RWPE2 (cell line): ENCODE measurements at places on chromosomes 12 and 14.

DNA sequence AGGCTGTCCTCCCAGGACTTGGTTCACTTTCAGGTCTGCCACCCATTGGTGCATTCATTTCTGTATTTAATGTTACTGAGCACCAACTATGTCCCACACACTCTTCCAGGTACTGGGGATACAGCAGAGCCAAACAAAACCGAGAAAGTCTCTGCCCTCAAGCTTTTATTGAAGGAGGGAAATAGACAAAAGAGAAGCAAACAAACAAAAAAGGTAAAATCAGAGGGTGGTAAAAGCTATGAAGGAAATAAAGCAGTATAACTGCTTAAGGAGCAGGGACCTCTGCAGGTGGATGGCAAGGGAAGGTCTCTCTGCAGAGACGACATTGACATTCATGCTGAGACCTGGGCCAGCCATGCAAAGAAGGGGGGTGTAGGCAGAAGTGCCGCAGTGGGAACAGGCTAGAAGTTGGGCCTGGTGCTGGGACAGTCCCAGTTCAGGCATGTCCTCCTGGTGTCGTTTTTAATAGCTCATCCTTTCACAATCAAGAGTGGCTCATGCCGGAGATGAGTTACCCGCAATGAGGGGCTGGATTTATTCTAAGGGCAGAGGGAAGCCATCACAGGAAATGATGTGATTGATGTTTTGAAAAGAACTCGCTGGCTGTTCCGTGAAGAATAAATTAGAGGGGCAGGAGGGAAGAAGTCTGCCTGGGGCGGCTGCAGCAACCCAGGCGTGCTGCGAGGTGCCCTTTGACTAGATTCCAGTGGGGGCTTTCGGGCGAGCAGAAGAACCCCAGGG, 72.8 kb downstream of the IRF2BPL start:
- DNase-seq, result no peak

DNA sequence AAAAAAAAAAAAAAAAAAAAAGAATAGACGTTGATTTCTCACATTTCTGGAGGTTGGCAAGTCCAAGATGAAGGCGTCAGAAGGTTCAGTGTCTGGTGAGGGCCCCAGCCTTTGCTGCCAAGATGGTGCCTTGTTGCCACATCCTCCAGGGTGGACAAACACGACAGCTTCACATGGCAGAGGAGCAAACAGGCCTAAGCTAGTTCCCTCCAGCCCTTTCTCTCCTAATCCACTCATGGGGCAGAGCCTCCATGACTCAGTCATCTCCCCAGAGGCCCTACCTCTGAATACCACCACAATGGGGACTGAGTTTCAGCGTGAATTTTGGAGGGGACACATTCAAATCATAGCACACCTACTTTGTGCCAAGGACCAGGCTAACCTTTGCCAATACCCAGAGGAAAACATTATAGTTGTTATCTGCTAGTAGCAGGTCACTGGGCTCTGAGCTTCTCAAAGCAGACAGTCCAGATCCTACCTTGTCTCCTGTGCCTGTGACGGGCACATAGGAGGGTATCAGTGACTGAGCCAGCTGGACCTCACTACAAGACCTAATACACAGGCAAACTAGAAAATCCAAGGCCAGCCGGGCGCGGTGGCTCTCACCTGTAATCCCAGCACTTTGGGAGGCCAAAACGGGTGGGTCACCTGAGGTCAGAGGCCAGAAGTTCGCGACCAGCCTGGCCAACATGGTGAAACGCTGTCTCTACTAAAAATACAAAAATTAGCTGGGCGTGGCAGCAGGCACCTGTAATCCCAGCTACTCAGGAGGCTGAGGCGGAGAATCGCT, 10.5 kb upstream of the BCL11B start:
- no peak for DNase-seq

GRCh38 chr14:38202444-38203191, 5.1 kb upstream of the SSTR1 start:
- DNase-seq, result no peak

DNA sequence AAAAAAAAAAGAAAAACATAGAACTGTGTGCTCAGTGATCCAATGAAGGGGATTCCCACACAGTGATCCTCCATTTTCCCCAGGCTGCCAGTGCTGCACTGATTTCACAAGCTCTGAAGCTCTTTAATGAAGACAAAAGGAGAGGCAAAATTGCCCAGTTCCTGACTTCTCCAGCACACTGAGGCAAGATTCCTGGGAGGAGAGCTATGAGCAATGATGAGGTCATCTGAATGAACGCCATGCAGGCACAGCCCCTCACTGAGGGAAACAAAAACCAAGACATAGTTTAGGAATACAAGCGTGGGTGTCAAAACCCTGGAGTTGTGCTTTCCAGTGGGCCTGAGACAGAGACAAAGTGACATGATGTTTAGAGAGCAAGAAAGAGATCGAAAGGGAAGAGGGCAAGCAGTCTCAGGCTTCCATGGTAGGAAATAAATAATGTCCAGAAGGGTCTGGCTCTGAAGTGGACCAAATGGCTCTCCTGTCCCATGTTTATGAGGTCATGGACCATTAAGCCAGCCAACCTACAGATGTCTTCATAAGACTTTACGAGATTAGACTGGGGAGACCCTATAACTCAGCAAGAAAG, 40.9 kb upstream of the SMUG1 start:
- no peak for DNase-seq

GRCh38 chr12:127539226-127539858, 727.6 kb upstream of the TMEM132C start:
- no peak for DNase-seq

- DNase-seq, result no peak
These were observed 398.5 kb downstream of the LRIG3 start for GRCh38 chr12:58521796-58522195.

GRCh38 chr14:52693532-52693931, 1.8 kb downstream of the ERO1A start:
- DNase-seq, result no peak

- DNase-seq, result no peak
These were observed 26.5 kb upstream of the RIC8B start for GRCh38 chr12:106747973-106748436.

DNA sequence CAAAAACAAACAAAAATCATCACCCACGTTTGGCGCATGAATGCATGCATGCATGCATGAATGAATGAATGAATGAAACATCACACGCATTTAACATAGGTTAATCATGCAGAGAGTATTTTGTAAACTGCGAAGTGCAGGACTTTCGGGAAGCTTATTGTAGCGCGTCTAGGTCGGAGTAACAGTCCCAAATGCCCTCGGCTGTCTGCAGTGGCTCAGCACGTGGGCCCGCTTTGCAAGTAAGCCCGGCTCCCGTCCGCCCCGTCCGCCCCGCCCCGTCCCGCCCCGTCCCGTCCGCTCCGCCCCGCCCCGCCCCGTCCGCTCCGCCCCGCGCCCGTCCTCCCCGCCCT, 263 bp upstream of the IFT81 start:
- no peak for DNase-seq

GRCh38 chr14:26963711-26964110, 365.9 kb upstream of the NOVA1 start:
- no peak for DNase-seq

DNA sequence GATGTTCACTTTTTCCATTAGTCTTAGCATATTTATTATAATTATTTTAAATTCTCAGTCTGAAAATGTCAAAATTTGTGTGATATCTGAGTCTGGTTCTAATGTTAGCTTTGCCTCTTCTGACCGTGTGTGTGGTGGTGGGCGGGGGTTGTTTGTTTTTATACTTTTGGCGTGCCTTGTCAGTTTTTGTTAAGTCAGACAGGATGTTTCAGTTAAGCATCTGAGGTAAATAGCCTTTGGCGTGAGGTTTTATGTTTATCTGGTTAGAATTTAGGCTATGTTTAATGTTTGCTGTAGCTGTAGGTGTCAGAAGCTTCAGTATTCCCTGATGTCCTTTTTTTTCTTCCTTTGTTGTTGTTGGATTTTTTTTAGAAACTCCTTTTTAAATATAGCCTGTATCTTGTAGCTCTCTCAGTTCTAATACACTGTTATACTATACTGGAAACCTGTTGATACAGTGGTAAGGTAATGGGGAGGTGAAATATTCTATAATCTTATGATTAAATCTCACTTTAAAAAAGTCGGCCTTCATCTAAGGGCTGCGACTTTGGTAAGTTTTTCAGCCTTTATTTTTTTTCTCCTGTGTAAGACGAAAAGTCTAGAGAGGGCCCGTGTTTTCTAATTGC, 111.6 kb downstream of the SCAF11 start:
- DNase-seq, result no peak

DNA sequence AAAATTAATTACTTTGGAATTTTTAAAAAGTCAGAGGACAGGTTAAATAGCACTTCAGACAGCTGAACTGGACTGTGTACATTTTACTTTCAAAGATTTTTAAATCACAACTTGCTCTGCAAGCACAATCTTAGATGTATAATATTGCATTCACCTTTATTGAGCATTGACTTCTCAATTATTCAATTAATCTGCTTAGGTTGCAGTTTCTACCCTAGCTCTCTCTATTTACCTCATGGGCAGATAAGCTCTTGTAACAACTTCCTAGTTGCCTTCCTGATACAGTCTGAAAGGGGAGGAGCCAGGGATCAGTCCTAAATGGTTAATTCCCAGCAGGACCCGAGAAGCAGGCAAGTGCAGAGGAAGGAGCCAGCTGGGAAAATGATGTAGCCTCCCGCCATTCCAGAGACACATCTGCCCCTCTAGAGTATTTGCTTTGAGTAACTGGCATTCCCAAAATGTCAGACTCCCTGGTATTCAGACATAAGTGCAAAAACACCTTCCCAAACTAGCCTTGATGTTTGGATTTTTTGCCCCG, 302.8 kb downstream of the GALC start:
- DNase-seq, result no peak

DNA sequence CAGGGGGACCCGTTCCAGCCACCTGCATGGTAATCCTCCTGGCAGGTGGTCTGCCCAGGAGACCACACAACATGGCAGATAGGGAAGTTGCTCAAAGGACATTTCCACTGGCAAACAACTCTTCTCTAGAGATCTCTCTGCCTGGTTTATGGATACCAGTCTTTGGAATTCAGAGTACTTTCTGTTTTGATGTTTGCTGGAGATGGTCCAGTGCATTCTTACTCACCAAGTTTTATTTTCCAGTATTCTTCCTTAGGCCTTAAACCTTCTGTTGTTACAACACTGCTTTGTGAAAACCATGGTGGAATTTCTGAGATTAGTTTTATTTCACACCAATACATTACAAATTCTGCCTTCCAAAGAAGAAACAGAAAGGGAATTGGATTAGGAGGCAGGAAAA, 428.3 kb downstream of the FUT8 start:
- DNase-seq, result no peak

DNA sequence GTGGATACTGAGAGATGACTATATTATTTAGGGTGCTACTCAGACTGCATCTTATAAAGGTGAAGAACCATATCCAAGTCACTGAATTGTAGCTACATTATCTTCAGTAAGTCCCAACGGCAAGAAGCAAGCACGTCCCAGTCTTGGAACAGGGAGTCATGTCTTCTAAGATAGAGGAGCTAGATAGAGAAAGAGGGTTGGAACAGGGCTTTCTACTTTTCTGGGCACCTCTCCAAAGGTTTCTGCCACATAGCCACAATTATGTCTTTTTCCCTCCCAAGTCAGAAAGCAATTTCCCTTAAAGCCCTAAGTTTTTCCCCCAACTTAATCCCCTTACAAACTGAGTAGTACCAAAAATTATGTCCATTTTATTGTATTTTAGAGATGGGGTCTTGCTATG, 22.4 kb downstream of the MAPK1IP1L start:
- no peak for DNase-seq

GRCh38 chr14:29865299-29865698, 62.3 kb downstream of the PRKD1 start:
- no peak for DNase-seq

GRCh38 chr12:12425616-12426015, 68.7 kb downstream of the BORCS5 start:
- no peak for DNase-seq

- no peak for DNase-seq
These were observed 136.8 kb downstream of the IGF1 start for GRCh38 chr12:102343361-102344121.

DNA sequence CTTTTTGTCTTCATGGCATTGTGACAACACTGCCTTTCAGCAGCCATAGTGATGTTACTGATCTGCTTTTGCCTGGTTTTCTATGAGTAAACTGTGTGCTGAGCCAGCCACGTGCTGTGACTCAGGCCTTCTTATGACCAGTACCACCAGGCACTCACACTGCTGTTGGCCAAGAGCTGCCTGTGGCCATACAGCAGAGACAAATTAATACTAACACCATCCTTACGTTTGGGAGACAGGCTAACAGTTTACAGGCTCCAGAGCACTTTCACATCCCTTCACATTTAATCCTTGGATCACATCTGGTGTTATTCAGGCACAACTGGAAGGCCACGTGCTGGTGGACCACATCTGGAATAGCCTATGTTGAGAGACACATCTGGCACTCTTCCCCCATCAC, 377.9 kb downstream of the CCDC91 start:
- DNase-seq, result no peak

- DNase-seq, result no peak
These were observed 63.6 kb downstream of the TMCC3 start for GRCh38 chr12:94586589-94587259.

DNA sequence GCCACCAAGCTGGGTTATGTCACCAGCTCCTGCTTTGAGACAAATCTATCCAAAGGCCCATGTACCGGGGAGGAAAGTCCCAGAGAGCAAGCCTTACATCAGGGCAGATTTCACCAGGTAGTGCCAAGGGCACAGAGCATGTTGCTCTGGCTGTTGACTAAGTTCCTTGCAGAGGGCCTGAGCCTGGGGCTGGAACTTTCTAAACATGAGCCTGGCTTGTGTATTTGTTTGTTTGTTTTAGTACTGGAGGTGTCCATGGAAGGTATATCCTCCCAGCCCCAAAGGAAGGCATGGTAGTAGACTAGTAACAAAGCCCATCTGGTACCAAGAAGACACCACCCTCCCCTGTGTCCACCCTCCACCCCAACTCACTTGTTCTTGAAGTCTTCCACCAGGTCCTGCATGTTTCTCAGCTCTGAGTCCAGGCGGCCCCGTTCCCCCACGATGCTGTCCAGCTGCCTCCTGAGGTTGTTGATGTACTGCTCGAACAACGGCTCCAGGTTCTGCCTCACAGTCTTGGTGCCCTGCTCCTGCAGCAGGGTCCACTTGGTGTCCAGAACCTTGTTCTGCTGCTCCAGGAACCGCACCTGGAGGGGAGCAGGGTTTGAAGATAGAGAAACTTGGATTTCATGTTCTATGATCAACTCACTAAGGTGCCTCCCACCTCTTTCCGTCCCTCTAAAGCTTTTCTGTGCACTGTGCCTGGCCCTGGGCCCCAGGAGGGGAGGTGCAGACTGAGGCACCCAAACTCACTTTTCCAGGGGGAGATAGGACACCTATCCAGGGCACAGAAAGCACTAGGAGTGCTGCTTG, 1.4 kb downstream of the KRT5 start:
- no peak for DNase-seq
